ENCODE measurements at places on chromosomes 2 and 18. TPM values are rescaled to one million over a fixed set of nuclear protein-coding genes. Genes with fewer than 3 reads are reported as not detected.

The DSC2 gene
- 29.8 TPM for total RNA-seq

The GAL3ST2 gene
- 0.73 TPM for total RNA-seq

The POU3F3 gene
- 0.05 TPM for total RNA-seq

The CD8A gene
- total RNA-seq, result 0.44 TPM

The EDAR gene
- total RNA-seq, result 0.05 TPM

The CFAP53 gene
- 0.26 TPM for total RNA-seq

The MFSD6 gene
- 4.8 TPM for total RNA-seq

- peaks cover 17% of the 10 kb centered on the region for H3K36me3 ChIP-seq
- peaks cover 15% of the 10 kb centered on the region for H3K4me1 ChIP-seq
- H3K27me3 ChIP-seq, result peaks cover 8% of the 10 kb centered on the region
- no peak overlapping the region for H3K4me3 ChIP-seq
These were observed 4.0 kb downstream of the ABHD3 start for GRCh38 chr18:21700528-21701075.

- H3K36me3 ChIP-seq, result peaks cover 15% of the 10 kb centered on the region
- H3K4me1 ChIP-seq, result peaks cover 16% of the 10 kb centered on the region
- no peak for DNase-seq
- no peaks in the 10 kb centered on the region for H3K27me3 ChIP-seq
- H3K27ac ChIP-seq, result no peak overlapping the region
- H3K4me3 ChIP-seq, result no peak overlapping the region
These were observed 110.7 kb downstream of the EVA1A start for GRCh38 chr2:75450068-75450467.

DNA sequence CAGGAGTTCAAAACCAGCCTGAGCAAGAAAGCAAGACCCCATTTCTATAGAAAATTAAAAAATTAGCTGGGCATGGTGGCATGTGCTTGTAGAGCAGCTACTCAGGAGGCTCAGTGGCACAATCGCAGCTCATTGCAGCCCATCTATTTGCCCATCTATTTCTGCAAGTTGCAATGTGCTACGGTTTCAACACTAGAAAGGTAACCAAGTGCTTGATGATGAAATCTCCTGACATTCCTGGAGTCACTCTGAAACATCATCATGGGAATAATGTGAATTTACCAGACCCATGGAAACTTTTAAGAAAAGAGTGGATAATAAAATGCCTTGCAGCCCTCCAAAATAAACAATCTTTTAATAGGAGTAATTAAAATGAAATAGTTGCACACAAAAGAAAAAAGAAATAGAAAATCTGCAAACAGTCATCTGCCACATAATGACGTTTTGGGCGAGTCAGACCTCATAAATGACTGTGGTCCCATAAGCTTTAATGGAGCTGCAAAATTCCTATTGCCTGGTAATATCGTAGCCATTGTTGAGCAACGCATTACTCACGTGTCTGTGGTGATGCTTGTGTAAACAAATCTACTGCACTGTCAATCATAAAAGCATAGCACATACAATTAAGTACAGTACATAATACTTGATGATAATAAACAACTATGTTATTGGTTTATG, 46.6 kb upstream of the AMMECR1L start:
- H3K4me1 ChIP-seq, result no peaks in the 10 kb centered on the region
- no peak overlapping the region for H3K27ac ChIP-seq
- H3K36me3 ChIP-seq, result no peaks in the 10 kb centered on the region
- no peaks in the 10 kb centered on the region for H3K27me3 ChIP-seq
- no peak overlapping the region for H3K4me3 ChIP-seq

GRCh38 chr2:30287857-30288513, 56.7 kb downstream of the LBH start:
- H3K27ac ChIP-seq, result peak overlapping the region; percentile 78
- H3K4me3 ChIP-seq, result peak overlapping the region; percentile 5
- no peak for DNase-seq
- H3K27me3 ChIP-seq, result no peaks in the 10 kb centered on the region
- peaks cover 58% of the 10 kb centered on the region for H3K4me1 ChIP-seq
- no peaks in the 10 kb centered on the region for H3K36me3 ChIP-seq

GRCh38 chr2:240205348-240205747, 64.9 kb upstream of the OTOS start:
- no peak overlapping the region for H3K27ac ChIP-seq
- no peak overlapping the region for H3K4me3 ChIP-seq
- H3K27me3 ChIP-seq, result no peaks in the 10 kb centered on the region
- H3K36me3 ChIP-seq, result peaks cover 4% of the 10 kb centered on the region
- peaks cover 19% of the 10 kb centered on the region for H3K4me1 ChIP-seq

DNA sequence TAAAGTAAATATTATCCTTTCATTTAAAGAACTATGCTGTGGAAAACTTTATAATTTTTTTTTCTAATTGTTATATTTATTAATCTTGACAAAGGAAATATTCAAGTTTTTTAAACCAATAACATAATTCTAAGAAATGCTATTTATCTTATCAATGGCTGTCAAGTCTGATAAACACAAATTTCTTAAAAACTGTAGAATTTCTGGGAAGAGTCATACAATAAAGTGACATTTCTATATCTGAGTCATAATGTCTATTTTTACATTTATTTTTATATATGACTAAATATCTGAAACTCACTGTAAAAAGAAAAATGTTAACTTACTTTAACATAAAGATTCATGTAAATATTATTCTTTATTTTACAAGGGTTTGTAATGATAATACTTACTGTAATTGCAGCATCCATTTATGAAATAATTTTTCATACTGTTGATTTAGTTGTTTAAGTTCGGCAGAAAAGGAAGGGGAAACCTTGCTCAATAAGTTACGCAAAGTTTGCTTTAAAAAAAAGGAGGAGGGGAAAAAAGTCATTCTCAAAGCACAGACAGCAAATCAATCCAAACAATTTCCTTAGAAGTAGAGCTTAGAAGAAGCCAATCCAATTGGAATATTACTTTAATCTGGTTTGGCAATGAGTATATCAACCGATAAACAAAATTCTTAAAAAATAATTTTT, 32.4 kb downstream of the ORC2 start:
- peaks cover 50% of the 10 kb centered on the region for H3K36me3 ChIP-seq
- no peak for DNase-seq
- H3K27ac ChIP-seq, result no peak overlapping the region
- no peaks in the 10 kb centered on the region for H3K4me1 ChIP-seq
- H3K27me3 ChIP-seq, result no peaks in the 10 kb centered on the region

DNA sequence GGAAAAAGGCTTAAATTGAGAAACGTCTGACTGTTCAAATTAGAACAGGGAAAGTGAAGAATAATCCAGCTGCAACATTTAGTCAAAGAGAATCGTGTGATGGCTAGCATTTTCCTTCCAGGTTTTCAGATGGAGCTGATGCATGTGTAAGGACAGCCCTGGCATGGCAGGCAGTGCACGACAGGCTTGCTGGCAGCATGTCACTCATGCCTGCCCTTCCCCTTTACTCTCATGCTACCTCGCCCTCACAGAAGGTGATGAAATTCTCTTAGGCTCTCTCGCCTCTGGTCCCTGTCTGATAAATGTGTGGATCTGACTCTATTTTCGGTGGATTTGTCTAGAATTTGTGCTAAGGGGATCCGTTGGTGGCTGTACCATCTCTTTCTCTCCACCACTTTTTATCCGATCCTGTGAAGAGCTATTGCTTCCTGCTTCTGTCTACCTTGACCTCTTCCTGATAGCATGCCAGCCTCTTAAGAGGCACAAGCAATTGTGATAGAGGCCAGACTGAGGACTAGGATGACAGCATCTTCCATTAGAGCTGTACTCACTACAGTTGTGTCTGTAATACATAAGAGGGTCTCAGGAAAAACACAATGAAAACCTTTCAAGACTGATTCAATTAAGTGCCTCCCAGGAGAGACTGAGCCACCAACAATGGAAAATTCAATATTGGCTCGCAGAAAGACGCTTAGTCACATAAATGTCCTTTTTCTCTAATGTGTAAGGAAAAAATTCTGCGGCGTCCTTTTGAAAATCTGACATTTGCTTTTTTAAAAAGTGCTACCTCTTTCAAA, 65.6 kb upstream of the NOSTRIN start:
- no peak for DNase-seq
- H3K36me3 ChIP-seq, result no peaks in the 10 kb centered on the region
- no peaks in the 10 kb centered on the region for H3K27me3 ChIP-seq
- H3K4me3 ChIP-seq, result no peak overlapping the region

GRCh38 chr2:69251943-69252342, 135.1 kb downstream of the GFPT1 start:
- no peaks in the 10 kb centered on the region for H3K27me3 ChIP-seq
- H3K36me3 ChIP-seq, result peaks cover 3% of the 10 kb centered on the region
- no peak overlapping the region for H3K4me3 ChIP-seq
- no peak overlapping the region for H3K27ac ChIP-seq
- DNase-seq, result no peak
- H3K4me1 ChIP-seq, result no peaks in the 10 kb centered on the region

DNA sequence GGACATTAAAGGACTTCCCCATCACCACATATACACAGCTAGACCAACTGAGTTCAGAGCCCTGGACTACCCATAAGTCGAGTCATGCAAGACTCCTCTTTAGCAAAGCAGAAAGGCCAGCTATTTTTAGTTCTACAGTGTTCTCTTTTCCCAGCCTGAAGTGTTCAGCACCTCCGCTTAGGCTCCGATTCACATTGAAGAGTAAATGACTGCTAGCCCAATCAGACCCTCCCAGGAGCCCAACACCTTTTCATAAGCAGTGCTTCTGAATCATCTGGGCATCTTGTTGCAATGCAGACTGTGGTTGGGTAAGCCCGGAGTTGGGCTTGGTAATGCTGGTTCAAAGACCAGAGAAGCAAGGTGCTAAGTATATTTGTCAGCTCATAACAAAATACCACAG, 138.6 kb upstream of the MSH6 start:
- no peak for DNase-seq
- no peak overlapping the region for H3K4me3 ChIP-seq
- H3K36me3 ChIP-seq, result peaks cover 3% of the 10 kb centered on the region
- no peak overlapping the region for H3K27ac ChIP-seq
- H3K27me3 ChIP-seq, result no peaks in the 10 kb centered on the region

- no peaks in the 10 kb centered on the region for H3K27me3 ChIP-seq
- no peak for DNase-seq
- no peak overlapping the region for H3K4me3 ChIP-seq
- H3K4me1 ChIP-seq, result no peaks in the 10 kb centered on the region
These were observed 38.1 kb upstream of the MMADHC start for GRCh38 chr2:149625671-149626070.

DNA sequence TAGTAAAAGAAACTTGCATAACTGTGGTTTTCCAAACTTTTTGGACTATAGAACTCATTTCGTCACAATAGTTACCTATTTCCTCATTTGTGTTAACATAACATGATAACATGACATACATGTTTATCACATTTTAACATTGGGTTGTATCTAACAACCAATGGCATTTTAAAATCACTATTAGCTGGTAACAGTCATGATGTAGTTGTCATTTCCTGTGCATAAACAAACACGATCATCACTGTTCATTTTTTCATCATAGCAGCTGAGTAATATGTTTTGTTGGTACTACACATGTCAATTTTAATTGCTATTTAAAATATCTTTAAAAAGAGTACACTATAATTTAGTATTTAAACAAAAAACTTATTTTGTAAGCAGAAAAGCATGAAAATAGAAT, 402.4 kb downstream of the SATB2 start:
- DNase-seq, result no peak
- H3K4me3 ChIP-seq, result no peak overlapping the region
- no peak overlapping the region for H3K27ac ChIP-seq
- H3K4me1 ChIP-seq, result 0 out of 2 replicates have a peak, but pooled peaks cover 4% of the 10 kb centered on the region

- peaks cover 3% of the 10 kb centered on the region for H3K36me3 ChIP-seq
- H3K4me1 ChIP-seq, result peaks cover 38% of the 10 kb centered on the region
- no peak for DNase-seq
- no peaks in the 10 kb centered on the region for H3K27me3 ChIP-seq
- H3K4me3 ChIP-seq, result no peak overlapping the region
These were observed 76.4 kb downstream of the SKA1 start for GRCh38 chr18:50451100-50451842.

DNA sequence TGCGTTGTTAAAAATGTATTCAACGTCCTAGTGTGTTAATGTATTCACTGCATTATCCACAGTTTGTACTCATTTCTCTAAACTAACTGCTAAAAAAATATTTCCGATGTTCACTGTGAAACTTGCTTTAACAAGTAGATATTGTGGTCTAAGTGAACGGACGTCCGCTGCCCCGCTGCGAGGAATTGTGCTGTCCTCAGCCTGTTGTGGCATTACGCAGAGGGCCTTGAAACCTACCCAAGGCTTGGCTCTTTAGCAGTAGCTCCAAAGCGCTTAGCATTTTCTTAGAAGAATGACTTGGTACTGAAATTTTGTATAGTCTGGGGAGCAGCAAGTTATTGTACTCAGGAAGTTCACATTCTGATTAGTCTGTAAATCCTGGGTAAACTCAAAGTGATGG, 136.5 kb upstream of the SP5 start:
- H3K36me3 ChIP-seq, result no peaks in the 10 kb centered on the region
- no peak overlapping the region for H3K4me3 ChIP-seq
- peaks cover 32% of the 10 kb centered on the region for H3K4me1 ChIP-seq

All from WTC11 (cell line).